ENCODE measurements at places on chromosomes 6 and 20.

DNA sequence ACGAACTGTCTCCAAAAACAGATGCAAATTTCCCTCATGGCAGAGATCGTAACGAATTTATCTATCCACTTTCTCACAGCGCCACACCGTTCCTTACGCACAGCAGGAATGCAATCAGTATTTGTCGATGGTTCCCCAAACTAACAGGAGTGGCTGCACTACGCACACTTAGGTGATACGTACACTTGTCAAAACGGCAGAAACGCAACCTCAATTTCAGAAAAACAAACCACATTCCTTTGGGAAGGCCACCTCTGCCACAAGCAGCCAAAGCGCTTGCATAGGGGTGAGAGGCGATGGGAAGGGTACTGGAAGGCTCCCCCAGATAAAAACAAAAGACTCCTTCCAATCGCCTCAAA is 638 bp downstream of the MDN1 start:
- DNase-seq, result peak; percentile 48

- DNase-seq, result peak; percentile 48
These were observed 4.4 kb upstream of the IBTK start for GRCh38 chr6:82251942-82252341.

DNA sequence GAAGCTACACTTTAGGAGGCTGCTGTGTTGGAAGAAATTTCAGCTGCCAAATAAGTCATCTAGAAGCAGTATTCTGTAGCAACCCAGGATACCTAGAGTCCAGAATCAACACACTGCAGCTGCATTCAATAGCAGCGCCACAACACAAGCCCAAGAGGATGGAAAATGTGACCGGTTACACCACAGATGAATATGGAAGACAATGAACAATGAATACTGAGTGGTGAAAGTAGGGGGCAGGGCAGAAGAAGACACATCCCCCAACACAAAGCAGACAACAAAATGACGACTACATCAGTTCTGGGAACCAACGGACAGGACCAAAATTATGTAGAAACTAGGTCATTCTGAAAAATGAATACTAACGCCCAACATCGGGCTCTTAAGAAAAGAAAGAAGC is 38.2 kb downstream of the KIF6 start:
- DNase-seq, result no peak

GRCh38 chr6:14889611-14890593 is 356.0 kb upstream of the JARID2 start:
- no peak for DNase-seq

GRCh38 chr20:50514750-50515149 is 4.6 kb downstream of the PTPN1 start:
- no peak for DNase-seq

DNA sequence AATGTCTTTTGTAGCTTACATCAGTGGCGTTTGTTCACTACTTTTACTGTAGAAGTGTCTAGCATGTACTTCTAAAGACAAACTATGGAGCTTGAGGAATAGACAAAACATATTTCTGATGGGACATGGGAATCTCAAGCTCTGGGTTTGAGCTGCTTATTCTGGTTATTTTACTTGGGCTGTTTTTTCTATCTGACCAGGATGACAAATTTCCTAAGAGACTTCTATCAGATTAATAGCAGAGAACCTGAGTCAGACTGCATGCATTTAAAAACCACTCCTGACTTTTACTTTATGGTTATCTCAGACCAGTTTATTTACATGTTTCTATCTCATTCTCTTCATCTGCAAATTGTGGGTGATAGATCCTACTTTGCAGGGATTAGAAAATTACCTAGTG is 1282.3 kb upstream of the GJE1 start:
- peak; percentile 68 for DNase-seq

DNA sequence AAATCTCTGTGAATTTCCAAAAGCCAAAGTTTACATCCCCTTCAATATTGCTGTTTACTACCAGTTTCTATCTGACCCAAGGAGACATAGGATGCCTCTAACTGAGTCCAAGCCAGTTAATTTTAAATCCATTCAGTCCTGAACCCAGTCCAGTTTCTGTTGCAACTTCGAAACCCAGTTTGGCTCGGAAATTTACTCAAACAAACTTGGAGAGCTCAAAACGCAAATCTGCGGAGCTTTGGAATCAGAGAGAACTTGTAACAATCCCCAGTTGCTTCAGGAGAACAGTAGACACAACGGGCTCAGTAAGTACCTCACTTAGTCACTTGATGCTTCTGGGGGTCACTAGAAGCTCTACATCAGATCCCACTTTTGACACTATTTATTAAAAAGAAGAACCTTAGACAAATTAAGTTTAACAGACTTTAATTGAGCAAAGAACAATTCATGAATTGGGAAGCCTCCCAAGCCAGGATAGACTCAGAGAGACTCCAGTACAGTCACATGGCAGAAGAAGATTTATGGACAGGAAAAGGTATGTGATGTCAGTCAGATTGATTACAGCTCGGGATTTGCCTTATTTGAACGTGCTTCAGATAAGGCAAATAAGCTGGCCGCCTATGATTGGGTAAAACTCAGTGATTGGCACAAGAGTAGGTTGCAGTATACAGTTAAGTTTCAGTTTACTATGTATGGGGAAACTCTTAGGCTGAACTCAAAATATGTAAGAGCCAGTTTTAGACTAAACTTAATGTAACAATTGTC is 118.0 kb downstream of the RFPL4B start:
- DNase-seq, result no peak

DNA sequence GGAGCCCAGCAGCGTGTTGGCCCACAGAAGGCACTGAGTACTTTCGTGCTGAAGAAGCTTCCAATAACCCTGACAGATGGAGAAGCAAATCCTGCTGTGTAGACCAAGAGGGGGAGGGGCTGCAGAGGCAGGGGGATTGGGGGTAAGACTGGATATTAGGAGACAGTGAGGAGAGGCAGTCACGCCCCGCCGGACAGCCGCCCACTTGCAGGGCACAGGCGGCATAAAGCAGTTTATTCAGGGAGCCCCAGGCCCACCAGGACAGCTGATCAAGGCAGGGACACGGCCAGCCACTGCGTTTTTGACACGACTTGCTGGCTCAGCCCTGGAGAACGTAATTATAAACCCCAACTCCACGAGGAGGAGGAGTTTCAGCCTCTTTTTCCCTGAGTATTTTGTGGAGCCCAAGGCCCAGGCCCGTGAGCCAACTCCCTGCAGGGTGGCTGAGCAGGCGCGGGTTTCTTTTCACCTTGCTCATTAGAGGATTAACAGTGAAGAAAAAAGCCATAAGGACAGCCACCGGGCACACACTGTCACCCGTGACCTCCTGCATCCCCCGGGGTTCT is 177.9 kb downstream of the TFAP2C start:
- no peak for DNase-seq

- no peak for DNase-seq
These were observed 149.9 kb downstream of the RALGAPA2 start for GRCh38 chr20:20562507-20562906.

DNA sequence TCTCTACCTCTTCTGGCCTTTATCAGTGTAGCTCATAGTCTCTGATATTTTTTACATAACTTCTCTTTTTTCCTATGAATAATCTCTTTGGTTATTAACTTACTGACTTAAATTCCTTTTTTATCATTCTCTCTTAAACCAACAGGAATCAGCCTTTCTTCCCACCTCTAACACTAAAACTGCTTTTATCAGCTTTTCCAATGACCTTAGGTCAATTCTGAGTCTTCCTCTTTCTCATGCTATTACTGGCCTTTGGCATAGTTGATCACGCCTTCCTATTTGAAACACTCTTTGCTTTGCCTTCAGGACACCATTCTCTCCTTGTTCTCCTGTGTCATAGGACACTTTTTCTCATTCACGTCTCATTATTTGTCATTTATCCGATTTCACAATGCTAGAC is 8.1 kb upstream of the HINT3 start:
- no peak for DNase-seq

GRCh38 chr6:22666586-22666985 is 97.2 kb downstream of the HDGFL1 start:
- no peak for DNase-seq

- peak; percentile 18 for DNase-seq
These were observed at the start of gene RIPPLY2 for GRCh38 chr6:83853178-83854000. TSS of gene RIPPLY2 (plus strand) at chr6:83853360. CDS start at chr6:83853417, 57 bp downstream.

DNA sequence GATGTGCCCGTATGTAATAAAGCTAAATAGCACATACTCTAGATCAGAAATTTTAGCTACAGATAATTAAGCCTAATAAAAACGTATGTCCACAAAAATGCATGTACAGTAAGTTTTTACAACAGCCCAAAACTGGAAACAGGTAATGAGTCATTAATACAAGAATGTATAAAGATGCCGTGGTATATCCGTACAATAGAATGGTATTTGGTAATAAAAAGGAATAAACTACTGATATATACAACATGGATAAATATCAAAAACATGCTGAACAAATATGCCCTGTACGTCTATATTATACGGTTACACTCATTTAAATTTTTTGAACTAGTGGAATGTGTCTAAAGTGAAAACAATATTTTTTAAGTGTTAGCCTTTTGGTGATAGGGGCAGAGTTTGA is 128.2 kb upstream of the ADGRB3 start:
- DNase-seq, result no peak

DNA sequence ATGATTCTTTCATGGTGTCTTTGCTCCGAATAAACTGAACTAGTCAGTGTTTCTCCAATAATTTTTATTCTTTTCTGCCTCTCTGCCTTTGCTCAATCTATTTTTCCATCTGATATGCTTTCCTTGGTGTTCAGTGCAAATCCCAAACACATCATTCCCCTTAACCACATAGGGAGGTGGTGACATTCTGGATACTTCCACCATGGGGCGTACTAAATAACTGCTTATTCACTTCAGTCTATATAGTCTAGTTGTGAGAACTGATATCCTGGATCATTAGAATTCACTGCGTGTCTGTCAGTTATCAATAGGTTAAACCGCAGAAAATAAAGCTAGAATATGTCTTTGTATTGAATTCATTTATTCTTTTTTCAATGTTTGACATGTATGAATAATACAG is 83.1 kb downstream of the KCNQ5 start:
- DNase-seq, result peak; percentile 24

GRCh38 chr6:99282479-99283062 is 66.9 kb downstream of the FAXC start:
- peak; percentile 14 for DNase-seq

- no peak for DNase-seq
These were observed 258.6 kb downstream of the SOD2 start for GRCh38 chr6:159434410-159434809.

DNA sequence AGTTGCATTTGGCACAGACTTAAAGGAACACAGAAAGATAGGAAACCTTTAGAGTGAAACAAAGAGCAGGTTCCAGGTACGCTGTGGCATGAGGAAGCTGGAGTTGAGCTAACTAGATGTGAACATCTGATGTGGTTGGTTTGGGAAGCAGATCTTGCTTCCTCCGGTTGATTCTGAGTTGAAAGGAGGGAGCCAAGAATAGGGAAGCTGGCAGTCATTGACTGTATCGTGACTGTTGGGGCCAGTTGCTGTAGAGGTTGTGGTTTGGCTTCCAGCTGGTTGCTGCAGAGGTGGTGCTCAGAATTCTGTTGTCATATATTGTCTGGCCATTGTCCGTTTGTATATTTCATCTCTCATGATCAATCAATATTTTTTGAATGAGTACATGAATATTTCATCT is 325.9 kb downstream of the PLCB1 start:
- DNase-seq, result no peak

- DNase-seq, result no peak
These were observed 475.6 kb upstream of the SYNCRIP start for GRCh38 chr6:86118271-86118670.

- DNase-seq, result no peak
These were observed 1.8 kb downstream of the EYA4 start for GRCh38 chr6:133242637-133243585.

GRCh38 chr6:105151644-105152043 is 28.2 kb downstream of the POPDC3 start:
- peak; percentile 2 for DNase-seq

GRCh38 chr6:129206821-129207220 is 323.9 kb downstream of the LAMA2 start:
- DNase-seq, result no peak

DNA sequence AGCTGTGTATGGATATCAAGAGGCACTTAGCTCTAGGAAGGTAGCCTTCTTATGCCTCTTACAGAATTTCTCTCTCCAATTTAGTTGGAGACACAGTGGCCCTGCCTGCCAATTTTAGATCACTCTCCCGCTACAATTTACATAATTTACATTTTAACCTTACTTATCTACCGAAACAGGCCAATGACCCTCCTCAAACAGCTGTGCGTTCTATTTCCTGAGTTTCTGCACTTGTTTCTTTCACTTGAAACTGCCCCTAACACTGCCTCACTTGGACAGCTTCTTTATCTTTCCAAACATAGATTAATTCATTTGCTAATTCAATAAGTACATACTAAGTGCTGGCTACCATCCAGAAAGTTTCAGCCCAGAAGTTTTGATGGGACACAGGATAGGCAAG is 52.9 kb upstream of the HDDC2 start:
- no peak for DNase-seq

GRCh38 chr6:144158133-144158532 is 7.8 kb downstream of the STX11 start:
- DNase-seq, result peak; percentile 79

- peak; percentile 3 for DNase-seq
These were observed 45.6 kb upstream of the ALDH8A1 start for GRCh38 chr6:134995536-134995935.

DNA sequence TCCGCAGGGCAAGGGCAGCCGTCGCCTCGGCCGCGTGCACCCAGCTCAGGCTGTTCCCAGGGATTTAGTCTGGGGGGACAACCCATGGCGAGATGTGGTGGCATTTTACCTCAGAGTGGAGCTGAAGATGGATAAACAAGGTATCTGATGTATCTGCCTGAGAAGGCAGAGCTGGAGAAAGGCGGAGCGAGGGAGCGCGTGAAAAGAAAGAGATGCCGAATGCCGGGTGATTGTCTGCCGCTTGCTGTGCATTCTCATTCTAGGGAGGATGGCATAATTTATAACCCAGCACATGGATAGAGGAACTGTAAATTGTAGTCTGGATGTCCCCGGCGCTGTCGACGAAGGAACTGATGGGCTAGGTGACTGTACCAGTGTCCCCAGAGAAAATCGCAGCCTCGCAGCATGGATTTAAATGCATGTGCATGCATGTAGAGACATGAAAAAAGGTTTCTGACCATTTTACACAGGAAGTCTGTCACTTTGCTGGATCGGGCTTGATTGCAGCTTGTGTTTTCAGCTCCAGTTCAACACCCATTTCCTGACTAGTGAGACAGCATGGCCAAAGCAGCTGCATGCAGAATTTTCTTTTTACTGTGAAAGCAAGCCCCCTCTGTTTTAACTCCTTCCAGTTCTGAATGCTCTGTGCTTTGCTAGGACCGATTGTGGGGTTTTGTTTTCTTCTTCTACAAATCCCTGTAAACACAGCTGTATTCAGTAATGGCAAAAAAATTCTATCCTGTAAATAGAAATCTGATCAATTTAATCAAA is 149.7 kb downstream of the PRL start:
- no peak for DNase-seq

DNA sequence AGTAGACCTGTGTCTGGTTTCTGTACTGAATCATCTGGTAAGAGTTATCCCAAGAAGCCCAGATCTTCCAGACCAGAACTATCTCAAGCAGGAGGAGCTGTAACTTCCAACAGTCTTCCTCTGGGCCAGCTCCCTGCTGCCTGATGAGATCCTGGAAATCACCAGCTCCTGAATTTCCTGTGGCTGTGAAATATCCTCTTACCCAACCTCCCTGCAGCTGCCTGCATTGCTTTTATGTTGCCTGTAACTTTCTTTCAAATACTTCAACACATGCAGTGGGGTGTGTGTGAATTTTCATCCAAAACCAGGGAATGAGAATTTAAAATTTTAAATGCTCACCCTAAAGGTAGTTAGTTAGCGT is 160.5 kb upstream of the LAMP5 start:
- peak; percentile 51 for DNase-seq

GRCh38 chr6:82144852-82145340 is 102.6 kb downstream of the IBTK start:
- peak; percentile 84 for DNase-seq
